ENCODE measurements at places on chromosomes 7 and 10.

DNA sequence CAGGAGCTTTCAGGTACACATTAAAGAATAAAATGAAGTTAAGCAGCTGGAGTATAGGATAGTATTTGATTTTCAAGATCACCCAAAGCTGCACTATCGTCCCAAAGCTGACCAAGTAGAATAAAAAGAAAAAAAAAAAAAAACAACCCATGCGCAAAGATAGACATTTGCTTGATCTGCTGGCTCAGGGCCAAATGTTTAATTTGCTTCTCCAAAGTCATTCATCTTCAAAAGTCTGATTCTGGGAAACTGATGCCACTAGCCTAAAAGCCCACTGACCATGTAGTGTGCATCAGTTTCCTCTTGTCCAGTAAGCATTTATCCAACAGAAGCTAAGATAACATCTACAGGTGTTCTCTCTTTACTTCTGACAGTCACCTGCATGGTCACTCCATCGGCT is 14.5 kb downstream of the MEST start:
- DNase-seq: no peak

- peak; percentile 83 for DNase-seq
Observed at GRCh38 chr10:62083412-62084267, 182.1 kb downstream of the ARID5B start.

DNA sequence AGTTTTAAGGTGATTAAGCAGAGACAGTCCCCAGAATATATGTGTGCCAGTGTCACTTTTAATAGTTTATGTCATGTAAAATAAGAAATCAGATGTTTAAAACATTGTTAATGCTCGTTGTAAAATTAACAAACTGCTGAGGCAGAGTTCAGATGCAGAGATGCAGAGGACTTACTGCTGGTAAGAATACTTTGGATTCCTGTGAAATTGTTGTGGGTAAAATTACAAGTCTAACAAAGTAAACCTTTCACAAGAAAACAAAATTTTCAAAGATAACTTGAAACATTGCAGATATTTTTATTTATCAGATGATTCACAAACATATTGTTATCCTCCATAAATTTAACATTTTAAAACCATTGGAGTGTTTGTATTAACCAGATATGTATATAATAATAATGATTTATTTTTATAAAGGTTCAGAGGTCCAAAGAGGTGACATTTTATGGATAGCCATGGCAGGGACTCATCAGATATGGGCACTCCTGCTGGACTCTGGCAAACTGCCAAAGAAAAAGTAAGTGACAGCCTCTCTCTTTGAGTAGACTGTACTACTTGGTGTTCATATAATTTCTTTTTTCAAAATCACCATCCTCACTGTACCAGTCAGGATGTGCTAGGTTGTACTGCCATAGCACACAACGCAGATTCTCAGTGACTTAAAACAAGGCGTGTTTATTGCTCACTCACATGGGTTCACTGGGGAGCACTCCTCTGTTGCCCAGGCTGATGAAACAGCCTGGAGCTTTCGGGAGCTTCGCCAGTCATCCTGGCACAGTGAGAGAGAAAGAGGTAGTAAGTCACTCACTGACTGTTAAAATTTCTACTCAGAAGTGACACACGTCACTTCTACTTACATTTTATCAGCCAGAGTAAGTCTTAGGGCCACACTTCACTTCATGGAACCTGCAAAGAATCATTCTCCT is 43.5 kb downstream of the NHLRC2 start:
- DNase-seq: no peak

- no peak for DNase-seq
Observed at GRCh38 chr10:35135861-35136260, 9.2 kb downstream of the CREM start.

DNA sequence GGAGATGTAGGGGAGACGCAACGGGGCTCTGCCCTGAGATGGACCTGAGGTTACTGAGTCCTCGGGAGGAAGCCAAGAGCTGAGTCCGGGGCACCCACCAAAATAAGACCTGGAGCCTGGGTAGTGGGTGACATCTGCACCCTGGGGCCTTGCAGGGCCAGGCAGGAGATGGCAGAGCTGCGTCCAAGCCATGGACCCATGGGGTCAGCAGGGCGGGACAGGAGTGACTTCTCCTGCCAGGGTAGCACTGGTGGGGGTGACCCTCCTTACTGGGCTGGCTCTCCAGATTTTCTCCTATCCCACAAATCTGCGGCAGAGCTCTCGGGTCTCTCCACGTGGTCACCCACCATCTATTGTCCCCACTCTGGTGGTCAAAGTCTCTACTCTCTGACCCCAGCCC is 2.1 kb downstream of the GHRHR start:
- no peak for DNase-seq

DNA sequence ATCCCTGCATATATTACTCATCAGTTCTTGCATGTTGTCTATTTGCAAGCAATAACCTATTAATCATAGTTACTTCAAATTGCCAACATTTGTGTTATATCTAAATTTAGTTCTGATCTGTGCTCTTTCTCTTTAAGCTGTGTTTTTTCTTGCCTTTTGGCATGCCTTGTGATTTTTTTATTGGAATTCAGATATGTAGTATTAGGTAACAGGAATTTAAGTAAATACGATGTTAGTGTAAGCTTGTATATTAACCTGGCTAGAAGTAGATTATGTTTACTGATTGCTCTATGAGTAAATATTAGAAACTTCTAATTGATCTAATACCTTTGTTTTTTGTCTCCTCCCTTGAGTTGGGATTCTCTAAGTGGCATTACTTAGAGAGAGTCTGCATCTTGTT is 718.9 kb upstream of the POT1 start:
- no peak for DNase-seq

DNA sequence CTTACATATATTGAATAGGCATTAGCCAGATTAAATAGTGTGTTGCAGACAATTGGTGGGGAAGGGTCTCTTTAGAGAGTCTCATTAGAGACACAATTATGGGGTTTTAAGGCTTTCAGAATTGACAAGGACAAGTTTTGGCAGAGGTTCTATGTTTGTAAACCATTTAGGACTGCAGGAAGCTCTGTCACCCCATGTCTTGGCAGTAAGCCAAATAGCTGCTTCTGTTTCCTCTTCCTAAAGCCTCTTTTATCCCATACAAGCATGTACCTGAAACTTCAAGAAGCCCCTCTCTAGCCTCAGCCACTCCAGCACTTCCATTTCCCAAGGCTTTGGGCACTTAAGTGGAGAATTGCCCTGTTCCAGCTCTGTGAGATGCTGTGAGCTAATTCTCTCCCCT is 21.8 kb upstream of the LRRC4 start:
- DNase-seq: peak; percentile 55
